Activated CD8-positive, alpha-beta memory T cell treated with anti-CD3 and anti-CD28 coated beads, Interleukin-2, amount 10 ng/mL, durations not matched to agents 7 days and 5 days (primary cell): ENCODE measurements at places on chromosomes 3 and 15. TPM values are rescaled to one million over a fixed set of nuclear protein-coding genes. Genes with fewer than 3 reads are reported as not detected.

TM4SF1 gene
- total RNA-seq: not detected

POLQ gene
- 55.8 TPM for total RNA-seq

GPX1 gene
- total RNA-seq: 112 TPM

GPR27 gene
- total RNA-seq: 2.3 TPM

CIB2 gene
- total RNA-seq: 1.2 TPM

FEZF2 gene
- total RNA-seq: not detected

CHL1 gene
- total RNA-seq: not detected

- H3K4me3 ChIP-seq: no peak overlapping the region
- H3K27ac ChIP-seq: no peak overlapping the region
- no peaks in the 10 kb centered on the region for H3K36me3 ChIP-seq
- DNase-seq: no peak
- no peaks in the 10 kb centered on the region for H3K4me1 ChIP-seq
Observed at GRCh38 chr15:29233566-29233965, 36.1 kb downstream of the NSMCE3 start.

DNA sequence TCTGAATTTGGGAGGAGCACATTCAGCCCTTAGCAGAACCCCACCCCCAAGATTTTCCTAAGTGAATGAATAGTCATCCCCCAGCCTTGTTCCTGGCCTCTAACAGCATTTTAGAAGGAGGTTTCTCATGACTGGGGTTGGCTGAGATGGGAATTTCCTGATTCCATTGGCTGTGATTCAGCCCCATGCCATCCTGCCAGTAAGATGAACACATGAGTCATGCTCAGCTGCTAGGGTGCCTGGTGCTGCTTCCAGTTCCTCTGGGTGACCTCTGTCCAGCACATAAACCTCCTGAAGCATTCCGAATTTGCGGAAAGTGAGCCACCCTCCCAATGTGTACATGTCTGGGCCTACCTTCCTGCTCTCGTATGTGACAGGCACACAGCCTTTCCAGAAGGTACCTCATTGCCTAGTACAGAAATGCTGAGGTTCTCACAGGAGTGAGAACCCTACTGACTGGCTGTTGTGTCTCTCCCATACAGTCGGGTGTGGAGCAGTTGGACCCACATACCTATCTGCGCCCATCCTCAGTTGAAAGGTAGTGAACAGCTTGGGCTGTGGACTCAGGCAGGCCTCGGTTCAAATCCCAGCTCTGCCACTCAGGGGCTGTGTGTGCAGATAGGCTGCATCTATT, 91.7 kb downstream of the APBA2 start:
- no peaks in the 10 kb centered on the region for H3K27me3 ChIP-seq
- DNase-seq: no peak
- H3K36me3 ChIP-seq: no peaks in the 10 kb centered on the region
- peaks cover 20% of the 10 kb centered on the region for H3K4me1 ChIP-seq
- no peak overlapping the region for H3K4me3 ChIP-seq

DNA sequence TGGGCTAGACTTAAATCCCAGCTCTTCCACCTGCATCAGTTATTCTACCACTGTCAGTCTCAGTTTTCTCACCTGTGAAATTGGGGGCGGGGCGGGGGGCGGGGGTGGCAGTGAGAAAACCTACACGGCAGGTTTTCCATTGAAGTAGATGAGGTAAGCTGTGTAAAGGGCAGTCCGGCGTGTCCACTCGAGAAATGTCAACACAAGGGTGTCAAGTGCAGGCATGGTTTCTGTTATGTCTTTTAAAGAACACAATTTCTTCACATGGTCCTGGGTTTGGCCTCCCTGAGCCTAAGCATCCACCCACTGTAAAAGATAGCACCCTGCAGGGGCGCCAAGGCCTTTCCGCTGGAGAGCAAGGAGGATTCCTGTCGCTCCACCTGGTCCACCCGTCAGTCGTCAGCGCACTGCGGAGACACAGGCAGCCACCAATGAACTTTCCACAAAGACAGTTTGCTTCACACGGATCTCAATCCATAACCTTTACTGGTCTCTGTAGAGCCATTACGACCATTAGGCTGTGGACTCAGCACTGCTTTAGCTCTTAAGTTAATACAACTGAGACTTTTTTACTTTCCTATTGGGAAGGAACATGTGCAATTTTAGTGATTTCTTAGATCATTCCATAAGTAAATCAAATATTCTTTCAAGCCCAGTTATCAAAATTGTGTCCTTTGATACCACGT, 99.5 kb upstream of the FOXB1 start:
- H3K4me1 ChIP-seq: peaks cover 3% of the 10 kb centered on the region
- no peak for DNase-seq
- no peak overlapping the region for H3K27ac ChIP-seq
- no peak overlapping the region for H3K4me3 ChIP-seq
- no peaks in the 10 kb centered on the region for H3K36me3 ChIP-seq

GRCh38 chr3:182028081-182028480, 316.4 kb downstream of the SOX2 start:
- no peaks in the 10 kb centered on the region for H3K36me3 ChIP-seq
- DNase-seq: no peak
- H3K4me1 ChIP-seq: no peaks in the 10 kb centered on the region
- H3K27me3 ChIP-seq: no peaks in the 10 kb centered on the region

DNA sequence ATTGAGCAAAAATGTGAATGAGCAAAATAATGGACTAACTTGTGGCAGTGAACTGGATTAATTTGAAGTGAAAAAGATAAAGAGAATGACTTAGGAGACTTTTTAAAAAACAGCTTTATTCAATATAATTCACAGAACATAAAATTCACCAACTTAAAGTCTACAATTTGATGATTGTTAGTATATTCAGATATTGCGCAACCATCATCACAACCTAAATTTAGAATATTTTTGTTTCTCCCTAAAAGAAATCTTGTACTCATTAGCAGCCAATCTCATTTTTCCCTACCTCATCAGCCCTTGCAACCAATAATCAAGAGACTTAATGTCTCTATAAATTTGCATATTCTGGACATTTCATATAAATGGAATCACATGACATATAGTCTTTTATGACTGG, 496.5 kb downstream of the IGSF11 start:
- no peaks in the 10 kb centered on the region for H3K27me3 ChIP-seq
- H3K4me3 ChIP-seq: no peak overlapping the region
- no peak overlapping the region for H3K27ac ChIP-seq
- no peaks in the 10 kb centered on the region for H3K4me1 ChIP-seq
- no peaks in the 10 kb centered on the region for H3K36me3 ChIP-seq

DNA sequence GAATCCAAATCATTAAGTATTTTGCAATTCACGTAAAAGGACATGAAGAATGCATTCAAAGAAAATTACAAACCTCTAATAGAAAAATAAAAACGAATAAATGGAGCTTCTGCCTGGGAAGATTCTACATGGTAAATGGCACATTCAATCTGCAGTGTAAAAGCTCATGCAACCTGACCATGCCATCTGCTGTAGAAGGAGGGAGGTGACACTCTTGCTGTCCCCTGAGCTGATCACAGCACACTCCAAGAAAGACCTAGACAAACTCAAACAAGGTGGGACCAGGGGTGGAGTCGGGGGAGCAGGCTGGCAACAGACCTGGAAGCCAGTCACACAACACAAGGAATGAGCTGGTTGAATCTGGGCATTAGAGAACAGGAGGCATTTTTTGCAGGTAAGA, 101.8 kb downstream of the BDH1 start:
- H3K27ac ChIP-seq: no peak overlapping the region
- peak; percentile 46 for DNase-seq
- no peak overlapping the region for H3K4me3 ChIP-seq
- peaks cover 40% of the 10 kb centered on the region for H3K27me3 ChIP-seq
- H3K36me3 ChIP-seq: peaks cover 4% of the 10 kb centered on the region
- H3K4me1 ChIP-seq: peaks cover 13% of the 10 kb centered on the region

- DNase-seq: no peak
- no peaks in the 10 kb centered on the region for H3K4me1 ChIP-seq
- peaks cover 14% of the 10 kb centered on the region for H3K27me3 ChIP-seq
- no peaks in the 10 kb centered on the region for H3K36me3 ChIP-seq
- no peak overlapping the region for H3K4me3 ChIP-seq
Observed at GRCh38 chr15:70180186-70180875, 82.6 kb upstream of the TLE3 start.

- no peak overlapping the region for H3K27ac ChIP-seq
- no peak for DNase-seq
- H3K4me3 ChIP-seq: no peak overlapping the region
- H3K36me3 ChIP-seq: no peaks in the 10 kb centered on the region
- peaks cover 40% of the 10 kb centered on the region for H3K27me3 ChIP-seq
- H3K4me1 ChIP-seq: no peaks in the 10 kb centered on the region
Observed at GRCh38 chr15:73317651-73318462, 50.9 kb downstream of the HCN4 start.

- peaks cover 1% of the 10 kb centered on the region for H3K36me3 ChIP-seq
- DNase-seq: no peak
- peaks cover 9% of the 10 kb centered on the region for H3K4me1 ChIP-seq
- H3K27me3 ChIP-seq: peaks cover 28% of the 10 kb centered on the region
Observed at GRCh38 chr15:31031471-31032067, 40.1 kb upstream of the MTMR10 start.

GRCh38 chr3:165638034-165638433, 199.2 kb downstream of the BCHE start:
- no peak for DNase-seq
- no peaks in the 10 kb centered on the region for H3K27me3 ChIP-seq
- H3K27ac ChIP-seq: no peak overlapping the region
- no peak overlapping the region for H3K4me3 ChIP-seq

DNA sequence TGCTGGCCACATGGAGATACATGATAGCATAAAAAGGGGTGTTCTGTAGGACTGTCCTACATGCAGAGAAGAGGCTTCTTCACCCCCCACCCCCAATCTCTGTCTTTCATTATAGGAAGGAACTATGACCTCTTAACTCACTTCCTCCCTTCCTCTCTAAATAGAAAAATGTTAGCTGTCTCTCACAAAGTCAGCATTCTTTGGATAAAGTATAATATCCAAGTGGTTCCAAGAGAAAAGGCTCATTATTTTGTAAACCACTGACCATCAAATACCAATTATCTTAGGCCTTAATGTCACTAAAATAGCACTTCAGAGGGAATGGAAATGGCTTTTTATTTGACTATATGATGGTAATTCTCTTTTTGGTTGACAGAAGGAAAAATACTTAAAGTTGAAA, 95.3 kb upstream of the SLC2A2 start:
- DNase-seq: no peak
- no peak overlapping the region for H3K4me3 ChIP-seq
- H3K4me1 ChIP-seq: no peaks in the 10 kb centered on the region
- H3K36me3 ChIP-seq: peaks cover 57% of the 10 kb centered on the region
- H3K27ac ChIP-seq: no peak overlapping the region
- H3K27me3 ChIP-seq: no peaks in the 10 kb centered on the region

DNA sequence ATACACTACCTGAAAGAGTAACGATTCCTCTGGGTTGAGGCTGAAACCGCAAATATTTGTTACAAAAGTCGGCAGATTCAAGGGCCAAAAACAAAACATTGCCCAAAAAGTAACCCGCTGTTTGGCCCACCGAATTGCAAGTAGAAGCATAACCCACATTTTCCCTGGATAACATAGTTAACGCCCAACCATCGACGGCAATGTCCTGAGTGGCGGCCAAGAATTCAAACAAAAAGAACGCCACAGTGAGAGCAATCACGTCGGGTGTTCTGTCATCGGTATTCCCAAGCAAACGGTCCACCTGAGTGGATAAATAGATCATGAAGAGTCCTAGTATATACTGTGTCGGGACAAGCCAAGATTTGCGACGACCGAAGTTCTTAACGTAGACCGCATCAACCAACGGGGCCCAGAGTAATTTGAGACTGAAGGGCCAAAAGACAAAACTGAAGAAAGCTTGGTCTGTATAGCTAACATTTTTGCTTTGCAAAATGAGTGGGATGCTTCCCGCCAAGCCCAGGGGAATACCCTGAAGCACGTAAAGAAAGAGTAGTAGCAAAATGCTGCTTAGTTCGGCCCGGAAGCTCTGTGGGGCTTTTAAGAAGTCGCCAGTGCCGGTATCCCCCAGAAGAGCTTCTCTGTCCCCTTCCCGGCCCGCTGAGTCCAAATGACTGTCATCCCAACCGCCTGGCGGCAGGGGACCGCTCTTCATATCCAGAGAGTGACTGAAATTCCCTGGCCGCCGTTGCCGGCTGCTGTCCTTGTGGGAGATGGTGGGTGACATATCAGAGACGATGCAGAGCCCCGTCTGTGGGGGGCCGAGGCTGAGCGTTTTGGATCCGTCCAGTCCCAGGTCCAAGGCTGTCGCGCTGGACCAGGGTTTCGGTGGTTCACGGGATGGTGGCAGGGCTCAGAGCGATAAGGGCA, 750 bp downstream of the SLC33A1 start:
- peaks cover 22% of the 10 kb centered on the region for H3K36me3 ChIP-seq
- H3K4me3 ChIP-seq: peak overlapping the region; percentile 89
- peak overlapping the region; percentile 99 for H3K27ac ChIP-seq
- DNase-seq: peak; percentile 61

- H3K4me1 ChIP-seq: peaks cover 86% of the 10 kb centered on the region
- H3K36me3 ChIP-seq: peaks cover 6% of the 10 kb centered on the region
- no peak overlapping the region for H3K4me3 ChIP-seq
- H3K27me3 ChIP-seq: no peaks in the 10 kb centered on the region
Observed at GRCh38 chr15:67146234-67146633, 80.8 kb downstream of the SMAD3 start.

DNA sequence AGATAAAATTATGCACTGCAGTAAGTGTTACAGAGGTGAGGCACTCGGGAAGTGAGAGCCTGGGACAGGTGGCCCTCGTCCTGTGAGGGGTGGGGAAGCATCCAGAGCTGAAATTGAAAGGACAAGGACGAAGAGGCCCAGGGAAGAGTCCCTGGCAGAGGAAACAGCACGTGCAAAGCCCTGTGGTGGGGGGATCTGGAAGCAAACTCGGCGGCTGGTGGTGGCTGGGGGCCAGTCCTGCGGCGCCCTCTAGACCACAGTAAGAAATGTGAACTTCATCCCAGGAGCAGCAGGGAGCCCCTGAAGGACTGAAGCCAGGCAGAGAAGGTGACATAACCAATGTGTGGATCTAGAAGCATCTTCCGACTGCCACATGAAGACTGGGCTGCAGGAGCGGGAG, 42.8 kb downstream of the GRIP2 start:
- H3K4me3 ChIP-seq: no peak overlapping the region
- no peak for DNase-seq
- no peak overlapping the region for H3K27ac ChIP-seq
- H3K36me3 ChIP-seq: no peaks in the 10 kb centered on the region
- peaks cover 12% of the 10 kb centered on the region for H3K27me3 ChIP-seq

DNA sequence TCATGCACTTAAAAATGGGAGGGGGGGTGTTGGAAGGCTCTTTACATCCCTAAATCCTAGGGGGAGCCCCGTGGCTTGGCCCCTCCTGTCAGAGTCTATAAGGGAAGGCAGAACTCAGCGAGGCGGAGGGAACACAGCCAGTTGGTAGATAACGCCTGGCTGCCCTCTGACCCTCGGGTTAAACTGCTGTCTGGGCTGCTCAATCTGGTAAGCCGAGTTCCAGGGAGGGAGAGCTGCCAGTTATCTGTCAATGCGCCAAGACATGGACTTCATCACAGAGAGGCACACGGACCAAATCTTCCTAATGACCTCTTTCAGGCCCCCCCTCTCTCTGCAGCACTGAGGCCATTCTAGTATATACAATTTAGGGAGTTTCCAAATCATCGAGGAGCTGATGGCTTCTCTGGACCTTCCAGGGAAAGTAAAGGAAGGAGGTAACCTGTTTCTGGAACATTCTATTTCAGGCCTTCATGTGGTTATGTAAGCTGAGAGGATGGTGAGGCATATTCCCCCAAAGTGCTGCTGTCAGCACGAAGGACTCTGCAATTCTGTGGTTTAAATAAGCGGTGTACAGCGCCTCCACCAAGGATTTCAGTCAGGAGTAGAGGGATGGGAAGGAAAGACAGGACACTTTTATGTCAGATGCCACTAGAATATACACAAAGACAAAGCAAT, 349.0 kb downstream of the MCTP2 start:
- peaks cover 27% of the 10 kb centered on the region for H3K4me1 ChIP-seq
- no peaks in the 10 kb centered on the region for H3K36me3 ChIP-seq
- H3K4me3 ChIP-seq: no peak overlapping the region
- DNase-seq: no peak
- no peak overlapping the region for H3K27ac ChIP-seq
